Fibroblast of the conjunctiva (primary cell): ENCODE measurements at places on chromosomes 7 and 10.

DNA sequence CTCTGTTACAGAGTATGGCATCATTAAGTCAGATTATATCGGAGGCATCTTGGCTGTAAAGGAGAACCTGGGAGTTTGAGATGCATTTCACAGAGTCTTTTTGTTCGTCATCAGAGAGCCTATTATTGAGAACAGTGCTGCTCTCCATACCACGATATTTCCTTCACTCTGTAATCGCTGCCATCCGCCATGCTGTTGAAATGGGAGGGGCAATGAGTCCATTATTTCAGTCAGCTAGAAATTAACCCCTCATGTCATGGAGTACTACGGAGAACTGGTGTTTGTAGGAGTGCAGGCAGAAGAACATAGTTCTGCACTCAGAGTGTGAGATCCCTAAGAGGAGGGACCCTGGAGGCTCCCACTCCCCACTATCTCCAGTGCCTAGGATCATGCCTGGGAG lies 59.2 kb downstream of the SLC16A12 start:
- DNase-seq = no peak

DNA sequence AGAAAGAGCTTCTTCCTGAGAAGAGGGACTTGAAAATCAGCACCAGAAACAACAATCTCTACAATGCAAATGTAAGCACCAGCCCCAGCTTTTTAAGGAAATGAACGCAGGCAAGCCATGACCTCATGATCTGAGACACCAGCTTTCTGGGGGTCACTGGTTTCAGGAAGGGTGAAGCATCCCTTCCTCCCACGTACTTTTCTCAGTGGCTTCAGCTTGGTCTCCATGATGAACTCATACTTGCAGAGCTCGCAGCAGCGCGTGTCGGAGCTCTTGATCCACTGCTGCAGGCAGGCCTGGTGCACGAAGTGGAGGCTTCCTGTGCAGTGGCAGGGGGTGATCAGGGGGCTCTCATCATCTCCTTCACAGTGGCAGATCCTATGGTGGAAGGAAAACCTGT lies 87.0 kb downstream of the ALOX5 start:
- DNase-seq = no peak

- DNase-seq = no peak
Observed at GRCh38 chr7:36040679-36041078, 112.4 kb upstream of the EEPD1 start.

GRCh38 chr7:474605-475424 lies 44.8 kb downstream of the PDGFA start:
- no peak for DNase-seq

DNA sequence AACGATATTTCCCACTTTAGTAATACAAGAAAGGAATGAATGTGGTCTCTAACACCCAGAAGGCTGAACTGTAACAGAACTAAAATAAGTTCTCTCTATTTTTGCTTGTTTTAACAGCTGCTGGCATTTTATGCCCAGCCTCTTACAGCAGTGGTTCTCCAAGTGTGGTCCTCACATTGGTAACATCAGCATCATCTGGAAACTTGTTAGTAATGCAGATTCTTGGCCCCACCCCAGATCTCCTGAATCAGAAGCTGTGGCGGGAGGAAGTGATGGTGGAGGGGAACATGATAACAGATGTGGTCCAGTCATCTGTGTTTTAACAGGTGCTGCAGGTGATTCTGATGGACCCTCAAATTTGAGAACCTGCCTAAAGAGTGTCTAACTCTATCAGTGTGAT lies 170.1 kb downstream of the TMEM26 start:
- no peak for DNase-seq

- no peak for DNase-seq
Observed at GRCh38 chr7:140455743-140456142, 23.6 kb downstream of the MKRN1 start.

- DNase-seq = no peak
Observed at GRCh38 chr7:78052112-78052511, 253.5 kb downstream of the PHTF2 start.

GRCh38 chr10:74282848-74283210 lies 131.8 kb downstream of the ADK start:
- DNase-seq = peak; percentile 18

GRCh38 chr7:1925973-1926907 lies 256.2 kb downstream of the ELFN1 start:
- no peak for DNase-seq

- DNase-seq = no peak
Observed at GRCh38 chr7:134191876-134192275, 64.7 kb downstream of the LRGUK start.

GRCh38 chr10:78552261-78552811 lies 516.4 kb upstream of the ZMIZ1 start:
- peak; percentile 65 for DNase-seq

DNA sequence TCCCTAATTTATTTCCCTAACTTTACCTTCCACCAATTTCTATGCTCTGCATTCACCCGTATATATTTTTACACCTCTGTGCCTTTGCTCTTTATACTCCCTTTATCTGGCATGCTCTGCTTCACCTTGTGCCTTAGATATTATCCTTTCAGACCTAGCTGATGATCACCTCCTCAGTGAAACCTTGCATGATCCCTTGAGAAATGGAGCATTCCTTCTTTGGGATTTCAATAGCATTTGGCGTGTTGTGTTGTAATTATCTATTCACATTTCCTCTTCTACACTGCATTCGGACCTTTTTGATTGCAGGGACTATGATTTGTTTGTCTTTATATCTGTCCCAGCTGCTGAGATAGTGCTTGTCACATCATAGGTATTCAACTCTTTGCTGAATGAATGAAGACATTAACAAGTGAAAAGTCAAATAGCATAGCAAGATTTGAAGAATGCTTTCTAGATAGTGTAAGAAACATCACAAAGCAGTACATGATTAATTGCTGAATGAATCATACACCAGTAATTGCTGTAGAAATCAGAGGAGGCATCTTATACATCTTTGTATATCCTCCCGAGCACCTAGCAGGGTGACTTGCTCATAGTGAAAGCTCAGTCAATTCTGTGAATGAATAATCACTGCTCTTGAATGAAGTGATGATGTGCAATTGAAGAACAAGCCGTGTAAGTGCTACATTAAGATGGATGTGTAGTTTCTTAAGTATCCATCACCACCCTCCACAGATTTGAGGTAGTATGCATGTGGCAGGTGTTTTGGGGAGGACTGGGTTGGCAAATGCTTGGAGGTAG lies 2.0 kb upstream of the TM9SF3 start:
- DNase-seq = no peak

DNA sequence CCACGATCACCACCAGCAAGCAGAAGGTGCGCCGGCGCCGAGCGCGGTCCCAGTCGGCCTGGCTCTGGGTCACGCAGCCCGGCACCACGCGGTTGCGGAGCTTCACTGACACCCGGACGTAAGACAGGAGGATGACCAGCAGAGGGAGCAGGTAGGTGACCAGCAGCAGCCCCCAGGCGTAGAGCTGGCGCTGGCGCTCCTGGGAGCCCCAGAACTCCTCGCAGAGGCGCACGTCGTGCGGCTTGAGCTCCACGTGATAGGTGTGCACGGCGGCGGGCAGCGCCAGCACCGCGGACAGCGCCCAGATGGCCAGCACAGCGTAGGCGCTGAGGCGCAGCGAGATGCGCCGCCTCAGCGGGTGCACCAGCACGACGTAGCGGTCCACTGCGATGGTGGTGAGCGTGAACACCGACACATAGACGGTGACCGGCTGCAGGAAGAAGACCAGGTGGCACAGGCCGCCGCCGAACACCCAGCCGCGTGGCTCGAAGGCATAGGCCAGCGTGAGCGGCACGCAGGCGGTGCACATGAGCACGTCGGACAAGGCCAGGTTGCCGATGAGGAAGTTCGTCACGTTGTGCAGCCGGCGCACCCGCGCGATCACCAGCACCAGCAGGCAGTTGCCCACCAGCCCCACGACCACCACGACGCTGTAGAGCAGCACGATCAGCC lies 920 bp downstream of the PRLHR start:
- peak; percentile 24 for DNase-seq

DNA sequence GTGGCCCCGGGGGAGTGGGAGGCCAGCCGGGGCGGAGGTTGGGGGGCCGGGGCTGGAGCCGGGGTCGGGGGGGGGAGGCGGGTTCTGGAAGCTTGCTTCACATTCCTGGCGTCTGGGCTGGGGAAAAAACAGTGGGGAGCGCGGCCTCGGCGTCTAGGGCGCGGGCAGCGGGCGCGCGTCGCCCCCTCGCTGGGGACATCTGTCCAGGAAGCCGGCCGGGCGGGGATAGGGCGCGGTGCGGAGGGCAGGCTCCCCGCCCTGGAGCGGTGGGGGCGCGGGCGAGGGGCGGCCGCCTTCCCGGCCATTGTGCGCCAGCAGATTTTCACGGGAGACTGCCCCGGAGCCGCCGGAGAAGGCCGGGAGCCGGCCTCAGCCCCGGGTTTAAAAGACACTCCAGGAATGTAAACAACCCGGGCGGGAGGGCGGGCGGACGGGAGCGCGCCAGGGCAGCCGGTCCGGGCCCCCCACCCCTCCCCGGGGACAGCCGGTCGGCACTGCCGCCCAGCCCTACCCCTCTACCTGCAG lies 1.4 kb downstream of the ZMIZ1 start:
- DNase-seq = no peak

- no peak for DNase-seq
Observed at GRCh38 chr10:110923856-110924493, 4.6 kb downstream of the SHOC2 start.

DNA sequence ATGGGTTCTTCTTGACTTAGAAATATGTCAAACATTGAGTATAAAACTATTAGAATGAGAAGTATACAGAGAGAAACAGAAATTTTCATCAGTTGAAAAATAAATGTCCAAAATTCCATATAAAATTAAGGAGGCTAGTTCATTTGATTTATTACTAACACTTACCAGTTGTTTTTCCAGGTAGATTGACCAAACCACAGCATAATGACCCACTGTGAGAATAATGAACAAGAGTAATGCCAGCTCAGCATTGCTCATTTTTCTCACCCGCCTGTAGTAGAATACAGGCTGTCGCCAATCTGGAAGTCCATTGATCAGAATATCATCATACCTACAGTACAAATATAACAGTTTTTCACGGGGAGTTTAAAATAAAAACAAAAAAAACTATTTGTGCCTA lies 82.9 kb downstream of the DNAJC1 start:
- no peak for DNase-seq

DNA sequence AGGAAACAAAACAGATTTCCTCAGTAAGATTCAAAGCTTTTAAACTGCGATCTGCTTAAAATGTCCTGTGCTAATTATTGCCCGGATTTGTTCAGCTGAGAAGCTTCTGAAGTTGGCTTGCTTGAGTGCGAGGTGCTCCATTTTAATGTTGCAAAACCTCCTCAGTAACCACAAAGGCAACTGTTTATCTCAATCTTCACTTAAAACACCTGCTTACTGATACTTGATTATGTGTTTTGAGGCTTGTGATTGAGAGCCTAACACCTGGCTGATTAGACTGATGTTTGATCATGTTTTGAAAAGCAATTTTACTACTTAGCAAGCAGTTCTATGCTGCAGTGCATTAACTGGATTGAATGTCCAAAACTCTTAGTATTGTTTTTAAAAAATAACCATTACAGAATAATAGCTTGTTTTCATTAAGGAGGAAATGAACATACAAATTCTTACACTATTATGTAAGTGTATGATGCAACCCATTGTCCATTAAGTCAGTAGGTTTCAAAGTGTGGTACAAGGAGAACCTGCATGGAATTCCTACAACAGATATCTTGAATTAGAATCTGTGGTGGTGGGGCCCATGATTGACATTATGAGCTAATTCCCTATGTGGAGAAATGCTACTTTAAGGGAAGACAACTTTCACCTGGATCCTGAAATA lies 96.9 kb upstream of the FAM180A start:
- no peak for DNase-seq

- no peak for DNase-seq
Observed at GRCh38 chr7:120160166-120160565, 112.8 kb upstream of the KCND2 start.

GRCh38 chr7:47885309-47885986 lies 62.8 kb downstream of the PKD1L1 start:
- DNase-seq = no peak

DNA sequence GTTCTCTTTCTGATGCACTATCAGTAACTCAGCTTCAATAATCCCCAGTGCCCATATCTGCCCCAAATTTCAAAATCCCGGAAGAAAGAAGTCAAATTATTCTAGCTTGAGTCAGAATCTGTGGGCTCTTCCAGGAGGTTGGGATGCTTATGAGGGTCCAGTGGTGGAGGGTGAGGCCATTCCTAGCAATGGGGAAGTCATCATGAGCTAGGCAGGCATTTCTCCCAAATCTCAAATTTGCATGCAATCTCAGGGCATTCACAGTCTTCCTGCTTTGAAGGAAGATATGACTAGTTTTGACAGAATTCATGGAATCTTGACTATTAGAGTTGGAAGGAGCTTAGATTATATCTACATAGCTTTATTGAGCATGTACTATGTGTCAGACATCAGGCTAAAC lies 164.3 kb upstream of the AGK start:
- no peak for DNase-seq

- DNase-seq = no peak
Observed at GRCh38 chr10:25076506-25077177, 60.2 kb downstream of the THNSL1 start.

- DNase-seq = no peak
Observed at GRCh38 chr7:34875481-34875880, 161.8 kb downstream of the DPY19L1 start.

- no peak for DNase-seq
Observed at GRCh38 chr10:107025676-107026075, 138.8 kb downstream of the SORCS1 start.

DNA sequence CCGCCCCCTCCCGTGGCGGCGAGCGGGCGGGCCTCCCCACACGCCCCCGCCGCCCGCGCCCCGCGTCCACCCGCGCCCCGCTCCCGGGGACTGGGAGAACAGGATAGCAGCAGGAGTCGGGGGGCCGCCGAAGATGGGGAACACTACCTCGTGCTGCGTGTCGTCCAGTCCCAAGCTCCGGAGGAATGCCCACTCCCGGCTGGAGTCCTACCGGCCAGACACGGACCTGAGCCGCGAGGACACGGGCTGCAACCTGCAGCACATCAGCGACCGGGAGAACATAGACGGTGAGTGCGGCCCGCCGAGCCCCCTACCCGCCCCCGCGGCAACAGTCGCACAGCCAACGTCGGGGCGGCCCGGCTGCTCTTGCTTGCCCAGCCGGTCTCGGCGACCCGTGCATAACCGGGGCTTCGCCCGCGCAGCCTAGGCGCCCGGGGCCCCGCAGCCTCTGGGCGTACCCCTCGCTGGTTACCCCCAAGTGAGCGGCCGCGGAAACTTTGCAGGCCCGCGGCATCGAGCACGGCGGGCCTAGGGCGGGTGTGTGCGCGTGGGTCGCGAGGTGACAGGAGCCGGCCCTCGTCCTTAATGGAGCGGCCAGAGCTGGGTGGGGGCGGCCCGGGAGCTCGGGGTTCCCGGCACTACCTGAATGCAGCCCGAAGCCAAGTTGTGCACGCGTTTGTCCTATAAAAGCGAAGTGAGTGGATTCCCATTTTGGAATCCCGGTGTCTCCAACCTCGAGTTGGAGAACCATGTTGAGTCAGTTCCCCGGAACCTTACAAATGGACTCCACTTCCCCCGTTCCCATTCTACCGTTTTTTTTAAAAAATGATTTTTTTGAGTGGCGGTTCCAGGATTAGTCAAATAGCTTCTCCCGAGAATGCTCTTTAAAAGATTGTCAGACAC lies 863 bp downstream of the CCNY start:
- DNase-seq = no peak
